ENCODE measurements at places on chromosomes 4 and X.

- no peak for DNase-seq
- H3K27me3 ChIP-seq = peaks cover 22% of the 10 kb centered on the region
- H3K27ac ChIP-seq = no peak overlapping the region
- H3K4me3 ChIP-seq = no peak overlapping the region
- peaks cover 4% of the 10 kb centered on the region for H3K4me1 ChIP-seq
Measured at GRCh38 chrX:367866-368265, 18.8 kb downstream of the PPP2R3B start.

DNA sequence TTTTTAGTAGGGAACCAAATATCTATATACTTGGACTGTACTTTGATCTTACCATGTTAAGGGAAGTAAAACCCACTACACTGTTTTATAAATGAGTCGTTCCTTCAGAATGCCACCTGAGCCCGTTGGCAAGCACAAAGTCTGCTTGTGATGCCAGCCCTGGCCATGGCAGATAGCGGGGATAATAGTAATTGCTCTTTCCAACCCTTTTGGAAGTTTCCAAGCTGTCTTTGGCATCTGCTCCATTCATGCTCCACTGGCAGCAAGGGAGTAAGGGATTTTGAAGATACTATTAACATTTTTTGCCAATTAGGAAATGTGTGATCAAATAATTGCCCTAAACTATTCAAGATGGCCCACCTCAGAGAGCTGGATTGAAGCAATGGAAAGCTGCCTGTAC lies 689.2 kb upstream of the SLIT2 start:
- no peak overlapping the region for H3K4me3 ChIP-seq
- DNase-seq = no peak
- no peak overlapping the region for H3K27ac ChIP-seq
- no peaks in the 10 kb centered on the region for H3K36me3 ChIP-seq
- H3K4me1 ChIP-seq = no peaks in the 10 kb centered on the region

- H3K27ac ChIP-seq = no peak overlapping the region
- H3K27me3 ChIP-seq = peaks cover 34% of the 10 kb centered on the region
- DNase-seq = no peak
- H3K4me1 ChIP-seq = no peaks in the 10 kb centered on the region
- no peak overlapping the region for H3K4me3 ChIP-seq
- no peaks in the 10 kb centered on the region for H3K36me3 ChIP-seq
Measured at GRCh38 chrX:104255465-104255864, 732 bp upstream of the ESX1 start.

GRCh38 chr4:32203340-32203739 lies 1483.2 kb downstream of the PCDH7 start:
- no peak for DNase-seq
- H3K36me3 ChIP-seq = no peaks in the 10 kb centered on the region
- no peak overlapping the region for H3K27ac ChIP-seq
- H3K4me1 ChIP-seq = no peaks in the 10 kb centered on the region

DNA sequence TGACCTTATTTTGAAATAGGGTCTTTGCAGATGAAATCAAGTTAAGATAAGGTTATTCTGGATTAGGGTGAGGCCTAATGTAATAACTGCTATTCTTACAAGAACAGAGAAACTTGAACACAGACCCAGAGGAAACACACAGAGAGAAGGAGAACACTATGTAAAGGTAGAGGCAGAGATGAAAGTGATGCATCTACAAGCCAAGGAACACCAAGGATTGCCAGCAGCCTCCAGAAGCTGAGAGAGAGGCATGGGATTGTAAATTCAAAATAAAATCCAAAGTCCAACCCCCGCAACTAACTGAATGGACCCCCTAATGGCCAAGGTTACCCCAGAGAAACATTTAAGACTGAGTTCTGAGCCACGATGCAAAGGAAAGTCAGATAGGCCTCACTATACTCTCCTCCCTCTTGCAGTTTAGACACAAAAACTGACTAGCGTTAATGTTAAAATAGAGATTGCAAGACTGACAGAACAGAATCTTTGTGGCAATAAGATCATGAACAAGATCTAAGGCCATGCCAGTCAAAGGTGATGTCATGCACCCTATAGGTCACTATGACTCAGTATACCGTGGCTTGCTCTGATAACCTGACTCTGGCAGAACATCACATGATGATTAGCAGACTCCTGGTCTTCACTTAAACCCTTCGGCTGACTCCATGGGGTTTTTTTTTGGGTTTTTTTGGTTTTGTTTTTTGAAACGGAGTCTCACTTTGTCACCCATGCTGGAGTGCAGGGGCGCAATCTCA lies 42.9 kb downstream of the DDX60L start:
- no peak overlapping the region for H3K27ac ChIP-seq
- H3K27me3 ChIP-seq = no peaks in the 10 kb centered on the region
- DNase-seq = no peak
- no peaks in the 10 kb centered on the region for H3K4me1 ChIP-seq
- H3K4me3 ChIP-seq = no peak overlapping the region

- DNase-seq = no peak
- no peaks in the 10 kb centered on the region for H3K4me1 ChIP-seq
- no peaks in the 10 kb centered on the region for H3K27me3 ChIP-seq
Measured at GRCh38 chr4:170047771-170048354, 21.7 kb upstream of the MFAP3L start.

DNA sequence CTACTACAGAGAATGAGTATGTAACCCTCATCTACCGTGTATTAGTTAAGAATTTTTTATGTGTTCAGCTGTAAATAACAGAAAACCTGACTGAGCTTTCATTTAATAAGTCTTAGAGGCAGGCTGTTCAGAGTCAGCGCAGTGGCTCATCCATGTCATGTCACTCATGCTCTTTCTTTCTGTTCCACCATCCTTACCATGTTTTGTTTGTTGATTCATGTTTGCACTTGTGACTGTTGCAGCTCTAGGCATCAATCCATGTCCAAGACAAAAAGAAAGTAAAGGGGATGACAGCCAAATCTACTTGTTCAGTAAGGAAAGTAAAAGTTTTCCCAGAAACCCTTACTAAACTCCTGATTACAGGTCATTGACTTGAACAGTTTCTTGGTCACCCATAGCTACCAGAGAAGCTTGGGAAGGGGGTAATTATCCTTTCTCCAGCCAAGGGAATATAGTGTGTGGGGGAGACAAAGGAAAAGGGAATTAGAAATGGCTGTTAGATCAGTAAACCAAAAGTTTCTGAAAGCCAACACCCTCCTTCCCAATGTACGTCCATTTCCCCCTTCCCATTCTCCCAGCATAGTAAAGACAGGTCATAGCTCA lies 9.0 kb downstream of the ART3 start:
- H3K4me3 ChIP-seq = no peak overlapping the region
- DNase-seq = no peak
- H3K27me3 ChIP-seq = no peaks in the 10 kb centered on the region
- peak overlapping the region; percentile 36 for H3K27ac ChIP-seq

DNA sequence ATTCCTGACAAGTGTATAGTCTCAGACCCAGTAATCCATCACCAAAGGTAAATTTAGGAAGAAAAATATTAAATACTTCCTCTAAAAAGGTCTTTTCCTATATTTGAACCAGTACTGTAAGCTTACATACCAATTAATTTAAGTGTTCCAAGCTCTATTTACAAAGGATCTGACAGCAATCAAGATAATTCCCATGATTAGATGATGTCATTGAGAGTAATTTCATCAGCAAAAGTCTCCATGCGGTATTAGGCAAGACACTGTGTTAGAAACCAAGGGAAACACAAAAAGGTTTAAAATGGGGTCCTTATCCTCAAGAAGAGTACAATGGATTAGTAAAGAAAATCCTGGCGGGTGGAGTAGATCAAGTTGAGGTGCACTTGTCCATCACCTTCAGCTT lies 198.5 kb downstream of the PRDM5 start:
- no peak for DNase-seq
- no peak overlapping the region for H3K4me3 ChIP-seq
- H3K27me3 ChIP-seq = no peaks in the 10 kb centered on the region
- no peaks in the 10 kb centered on the region for H3K36me3 ChIP-seq

DNA sequence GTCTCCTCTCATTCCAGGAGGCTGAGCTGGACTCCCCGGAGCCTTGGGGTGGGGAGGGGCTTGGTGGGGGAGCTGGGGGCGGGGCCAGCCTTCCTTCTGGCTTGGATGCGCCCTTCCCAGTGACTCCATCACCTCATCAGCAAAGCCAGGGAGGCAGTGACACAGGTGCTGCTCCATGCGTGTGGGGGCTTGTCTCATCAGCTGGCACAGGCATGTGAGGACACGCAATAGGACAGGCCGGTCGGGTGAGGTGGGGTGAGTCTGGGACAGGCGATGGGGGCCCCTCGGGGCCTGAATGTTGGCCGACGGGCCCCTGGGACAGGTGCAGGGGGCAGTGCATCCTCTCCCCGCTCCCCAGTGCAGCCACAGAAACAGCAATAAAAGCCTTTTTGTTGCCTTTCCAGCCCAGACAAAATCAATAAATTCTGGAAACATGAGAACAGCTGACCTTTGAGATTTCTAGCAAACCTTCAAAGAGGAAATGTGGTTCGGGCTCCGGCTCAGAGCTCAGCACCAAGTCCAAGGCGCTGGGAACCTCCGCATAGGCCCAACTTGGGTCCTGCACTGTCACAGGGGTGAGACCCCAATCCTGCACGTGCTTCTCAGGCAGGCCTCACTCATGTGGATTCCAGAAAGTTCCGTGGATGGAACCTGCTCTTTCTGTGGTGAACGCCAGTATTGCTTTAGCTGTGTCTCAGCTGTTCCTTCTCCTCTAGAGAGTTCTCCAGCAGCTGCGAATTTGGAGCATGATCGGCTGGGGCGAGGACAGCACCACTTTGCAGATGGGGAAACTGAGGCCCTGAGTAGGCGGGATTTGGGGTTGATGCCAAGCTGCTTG lies 18.5 kb downstream of the ADRA2C start:
- no peak for DNase-seq
- peaks cover 9% of the 10 kb centered on the region for H3K4me1 ChIP-seq
- H3K27ac ChIP-seq = no peak overlapping the region
- H3K27me3 ChIP-seq = peaks cover 50% of the 10 kb centered on the region

DNA sequence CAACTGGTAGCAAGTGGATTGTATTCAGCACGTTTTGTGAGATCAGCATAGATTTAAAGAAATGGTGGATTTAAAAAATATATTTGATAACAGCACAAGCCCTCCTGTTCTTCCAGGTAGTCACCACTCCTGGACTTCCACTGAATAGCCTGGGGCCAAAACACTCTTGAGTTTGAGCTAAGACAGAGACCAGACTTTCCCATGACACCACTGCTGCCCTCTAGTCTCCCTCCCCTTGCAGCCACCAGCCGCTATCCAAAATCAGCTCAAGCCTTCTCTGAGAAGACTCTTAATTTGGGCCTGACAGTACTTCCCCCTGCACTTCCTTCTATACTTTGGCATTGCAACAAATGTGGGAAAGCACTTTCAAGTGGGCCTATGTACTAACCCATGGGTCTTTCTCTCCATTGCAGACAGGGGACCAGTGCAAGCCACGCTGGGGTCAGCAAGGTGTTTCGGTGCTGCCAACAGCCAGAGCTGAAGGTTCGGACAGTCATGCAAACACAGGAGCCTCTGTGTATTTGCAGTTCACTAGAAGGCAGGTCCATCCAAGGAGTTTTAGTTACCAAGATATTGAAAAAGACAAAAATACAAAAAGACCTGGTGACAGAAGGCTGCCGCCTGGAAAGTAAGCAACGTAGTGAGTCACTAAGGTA lies 40.5 kb upstream of the KLHL13 start:
- H3K27ac ChIP-seq = no peak overlapping the region
- H3K36me3 ChIP-seq = no peaks in the 10 kb centered on the region
- no peaks in the 10 kb centered on the region for H3K4me1 ChIP-seq
- no peak for DNase-seq

- no peaks in the 10 kb centered on the region for H3K4me1 ChIP-seq
- DNase-seq = no peak
- no peak overlapping the region for H3K27ac ChIP-seq
- H3K27me3 ChIP-seq = no peaks in the 10 kb centered on the region
- H3K36me3 ChIP-seq = no peaks in the 10 kb centered on the region
- H3K4me3 ChIP-seq = no peak overlapping the region
Measured at GRCh38 chr4:183637461-183637860, 21.5 kb downstream of the RWDD4 start.

- H3K36me3 ChIP-seq = no peaks in the 10 kb centered on the region
- H3K27me3 ChIP-seq = no peaks in the 10 kb centered on the region
- H3K4me1 ChIP-seq = no peaks in the 10 kb centered on the region
- no peak overlapping the region for H3K4me3 ChIP-seq
Measured at GRCh38 chr4:25783943-25784342, 78.8 kb downstream of the SEL1L3 start.

GRCh38 chrX:22698151-22698550 lies 301.6 kb upstream of the DDX53 start:
- H3K27ac ChIP-seq = no peak overlapping the region
- DNase-seq = no peak
- H3K27me3 ChIP-seq = no peaks in the 10 kb centered on the region
- H3K36me3 ChIP-seq = no peaks in the 10 kb centered on the region

- H3K4me3 ChIP-seq = no peak overlapping the region
- no peak overlapping the region for H3K27ac ChIP-seq
- no peak for DNase-seq
- no peaks in the 10 kb centered on the region for H3K36me3 ChIP-seq
Measured at GRCh38 chr4:74537459-74537858, 92.5 kb downstream of the AREG start.

- no peaks in the 10 kb centered on the region for H3K27me3 ChIP-seq
- H3K4me1 ChIP-seq = no peaks in the 10 kb centered on the region
- H3K27ac ChIP-seq = no peak overlapping the region
- H3K4me3 ChIP-seq = no peak overlapping the region
- H3K36me3 ChIP-seq = no peaks in the 10 kb centered on the region
Measured at GRCh38 chrX:31199056-31199839, 127.4 kb upstream of the FTHL17 start.

DNA sequence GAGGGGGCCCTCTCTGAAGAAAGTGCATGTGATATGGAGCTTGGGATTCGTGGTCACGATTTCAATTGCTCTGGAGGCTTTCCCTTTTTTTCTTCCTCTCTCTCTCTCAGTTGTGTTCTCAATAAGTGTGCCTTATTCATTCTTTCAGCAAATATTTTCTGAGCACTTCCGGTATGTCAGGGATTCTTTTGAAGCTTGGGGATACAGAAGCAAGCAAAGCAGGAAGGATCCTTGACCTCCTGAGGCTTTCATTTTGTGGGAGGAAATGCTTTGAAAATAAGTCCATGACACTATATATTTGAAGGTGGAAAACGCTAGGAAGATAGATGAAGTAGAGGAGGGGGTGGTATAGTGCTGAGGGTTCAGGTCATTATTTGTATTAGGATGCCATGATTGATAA lies 12.6 kb upstream of the GABRE start:
- no peak overlapping the region for H3K27ac ChIP-seq
- no peaks in the 10 kb centered on the region for H3K36me3 ChIP-seq
- H3K4me1 ChIP-seq = no peaks in the 10 kb centered on the region
- no peaks in the 10 kb centered on the region for H3K27me3 ChIP-seq
- H3K4me3 ChIP-seq = no peak overlapping the region

GRCh38 chrX:55004231-55004630 lies 4.1 kb downstream of the APEX2 start:
- H3K4me1 ChIP-seq = peaks cover 77% of the 10 kb centered on the region
- H3K27ac ChIP-seq = no peak overlapping the region
- no peak overlapping the region for H3K4me3 ChIP-seq

- peaks cover 11% of the 10 kb centered on the region for H3K4me1 ChIP-seq
- no peak overlapping the region for H3K4me3 ChIP-seq
- H3K27ac ChIP-seq = peak overlapping the region; percentile 7
- H3K27me3 ChIP-seq = no peaks in the 10 kb centered on the region
Measured at GRCh38 chrX:13009273-13009672, 34.4 kb downstream of the TMSB4X start.
